ENCODE measurements at places on chromosomes 3 and 15.

GRCh38 chr3:152268555-152269055 is at the start of gene MBNL1:
MBNL1 (plus strand) TSS chr3:152268929; CDS start chr3:152300194, 31,265 bp downstream.
- peak; percentile 88 for DNase-seq

DNA sequence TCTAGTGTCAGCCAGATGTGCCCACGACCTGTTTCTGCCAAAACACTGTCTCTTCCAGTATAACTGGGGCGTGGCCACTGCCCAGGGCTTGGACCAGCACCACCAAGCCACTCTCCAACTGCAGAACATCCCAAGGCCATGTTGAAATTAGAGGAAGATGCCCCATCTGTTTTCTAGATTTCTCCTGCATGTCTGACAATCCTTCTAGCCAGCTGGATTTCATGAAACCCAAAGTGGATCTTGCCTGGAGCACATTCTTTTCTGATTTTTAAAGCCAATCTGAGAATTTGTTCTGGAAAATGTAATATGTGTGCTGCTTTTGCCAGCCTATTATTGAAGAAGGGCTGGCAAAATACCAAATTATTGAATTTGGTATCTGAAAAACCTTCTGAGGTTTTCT is 182.5 kb downstream of the SLCO3A1 start:
- no peak for DNase-seq

- peak; percentile 93 for DNase-seq
These were observed 130.0 kb upstream of the TJP1 start for GRCh38 chr15:29952225-29952624.

DNA sequence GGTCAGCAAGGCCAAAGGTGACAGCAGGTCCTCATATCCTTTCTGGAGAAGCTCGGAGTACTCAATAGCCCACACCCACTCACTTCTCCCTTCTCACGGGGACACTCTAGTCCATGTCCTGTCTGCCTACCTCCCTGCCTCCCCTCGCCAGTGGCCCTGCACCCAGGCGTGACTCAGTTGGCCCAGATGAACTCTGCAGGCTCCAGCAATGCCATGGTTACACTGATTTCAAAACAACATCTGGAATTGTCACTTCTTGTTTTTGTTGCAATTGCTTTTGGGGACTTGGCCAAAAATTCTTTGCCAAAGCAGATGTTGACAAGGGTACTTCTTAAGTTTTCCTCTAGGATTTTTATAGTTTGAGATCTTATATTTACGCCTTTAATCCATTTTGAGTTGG is 13.0 kb downstream of the IL16 start:
- no peak for DNase-seq

DNA sequence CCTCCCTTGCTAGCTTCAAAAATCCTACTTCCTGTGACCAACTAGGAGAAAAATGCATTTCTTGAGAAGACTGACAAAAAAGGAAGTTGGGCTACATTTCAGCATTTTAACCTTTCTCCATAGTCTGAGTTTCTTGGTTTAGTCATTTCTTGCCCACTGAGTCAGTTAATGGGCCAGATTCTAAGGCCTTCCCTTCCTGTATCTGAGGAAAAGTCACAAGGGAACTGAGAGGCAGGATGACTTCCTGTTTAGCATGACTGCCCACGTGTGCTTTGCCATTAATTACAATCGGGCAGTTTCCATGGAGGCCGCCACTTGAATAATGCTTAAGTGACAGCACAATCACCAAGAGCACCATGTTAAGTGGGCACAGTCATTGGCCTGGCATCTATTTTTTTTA is 794.4 kb upstream of the LMCD1 start:
- DNase-seq, result no peak

DNA sequence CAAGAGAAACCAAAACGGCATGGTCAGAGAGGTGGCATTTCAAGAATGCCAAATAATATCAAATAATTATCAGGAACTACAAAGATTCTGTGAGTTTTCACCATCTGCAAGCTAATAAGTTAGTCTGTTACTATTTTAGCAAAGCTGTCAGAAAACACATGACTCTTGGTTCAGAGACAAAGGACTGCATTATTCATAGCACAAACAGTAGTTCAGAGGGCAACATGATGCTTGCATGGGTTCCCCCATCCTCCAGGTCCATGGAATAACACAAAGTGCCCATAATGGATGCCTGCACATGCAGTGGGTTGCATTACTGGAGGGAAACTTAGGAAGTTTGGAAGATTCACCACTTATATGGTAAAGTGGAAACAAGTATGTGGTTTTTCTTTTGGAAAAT is 228.8 kb upstream of the ALCAM start:
- DNase-seq, result peak; percentile 42

DNA sequence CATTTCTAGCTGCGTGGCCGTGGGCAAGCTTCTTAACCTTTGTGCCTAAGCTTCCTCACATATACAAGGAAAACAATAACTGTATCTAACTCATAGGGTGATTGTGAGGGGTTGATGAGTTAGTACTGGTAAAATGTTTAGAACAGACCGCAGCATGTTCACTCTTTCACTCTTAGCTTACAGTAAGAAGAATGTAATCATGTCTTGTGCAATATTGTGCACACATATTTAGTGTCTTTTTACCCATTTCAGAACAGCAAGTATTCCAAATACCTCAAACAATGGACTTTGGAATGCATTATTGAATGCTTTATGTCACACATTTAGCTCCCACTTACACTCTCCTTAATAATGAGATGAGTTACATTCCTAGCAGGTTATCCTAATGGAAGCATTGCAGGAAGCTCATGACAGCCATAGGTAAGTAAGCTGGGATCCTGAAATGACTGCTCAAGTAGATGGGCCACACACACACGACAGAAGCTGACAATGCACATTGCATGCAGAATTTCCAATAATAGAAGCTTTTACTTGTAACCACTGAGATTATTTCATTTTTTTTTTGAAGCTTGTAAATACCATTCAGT is 468.9 kb upstream of the WNT5A start:
- no peak for DNase-seq

GRCh38 chr3:72675243-72675642 is 173.0 kb downstream of the SHQ1 start:
- no peak for DNase-seq

DNA sequence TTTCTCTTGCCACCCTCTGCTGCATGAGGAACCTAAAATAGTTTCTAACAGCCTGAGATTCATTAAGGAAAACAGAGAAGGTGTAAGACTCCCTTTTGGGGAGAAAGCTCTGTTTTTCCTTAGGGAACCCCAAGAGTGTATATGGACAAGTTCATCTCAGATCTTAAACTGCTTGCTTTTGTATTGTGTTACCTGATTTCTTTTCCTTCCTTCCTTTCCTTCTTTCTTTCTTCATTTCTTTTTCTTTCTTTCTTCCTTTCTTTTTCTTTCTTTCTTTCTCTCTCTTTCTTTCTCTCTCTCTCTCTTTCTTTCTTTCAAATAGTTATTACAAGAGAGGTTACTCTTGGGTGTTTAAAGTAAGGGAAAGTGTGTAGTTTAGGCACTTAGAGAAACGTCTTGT is 5.3 kb upstream of the POC1A start:
- no peak for DNase-seq

DNA sequence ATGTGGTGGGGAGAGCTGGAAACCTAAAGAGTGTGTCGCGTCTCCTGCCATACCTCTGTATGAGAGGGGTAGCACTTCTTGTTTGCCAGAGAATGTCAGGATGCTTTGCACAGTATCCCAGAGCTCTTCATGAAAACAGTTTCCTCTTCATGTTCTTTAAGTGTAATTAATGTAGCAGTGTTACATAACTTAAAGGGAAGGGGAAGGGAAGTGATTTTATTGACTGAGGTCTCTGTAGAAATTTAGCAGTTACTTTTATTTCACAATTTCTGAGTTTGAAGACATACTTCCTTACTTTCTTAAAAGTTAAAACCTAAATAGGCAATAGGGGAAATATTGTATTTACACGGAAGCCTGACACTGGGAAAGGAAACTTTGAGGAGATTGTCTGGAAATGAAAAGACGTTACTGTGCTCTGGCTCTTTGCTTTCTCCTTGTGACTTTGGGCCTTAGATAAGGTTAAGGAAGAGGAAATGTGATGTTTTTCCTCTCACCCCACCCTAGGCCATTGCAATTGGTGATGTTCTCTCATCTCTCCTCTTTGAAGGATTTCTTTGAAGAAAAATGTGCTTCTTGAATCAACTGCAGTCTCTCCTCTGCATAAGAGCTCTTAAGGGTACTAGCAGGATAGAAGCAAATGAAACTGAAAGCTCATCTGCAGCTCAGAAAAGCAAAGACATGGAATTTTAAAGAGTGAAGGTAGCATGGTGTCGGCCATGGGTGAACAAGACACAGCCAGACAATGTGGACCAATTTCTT is 6.0 kb downstream of the NXPE3 start:
- no peak for DNase-seq

- no peak for DNase-seq
These were observed 47.9 kb downstream of the ST3GAL6 start for GRCh38 chr3:98811048-98811447.

- no peak for DNase-seq
These were observed 35.4 kb downstream of the SLC28A2 start for GRCh38 chr15:45287390-45287956.

- DNase-seq, result no peak
These were observed 192.9 kb upstream of the EIF1B start for GRCh38 chr3:40116478-40117177.

DNA sequence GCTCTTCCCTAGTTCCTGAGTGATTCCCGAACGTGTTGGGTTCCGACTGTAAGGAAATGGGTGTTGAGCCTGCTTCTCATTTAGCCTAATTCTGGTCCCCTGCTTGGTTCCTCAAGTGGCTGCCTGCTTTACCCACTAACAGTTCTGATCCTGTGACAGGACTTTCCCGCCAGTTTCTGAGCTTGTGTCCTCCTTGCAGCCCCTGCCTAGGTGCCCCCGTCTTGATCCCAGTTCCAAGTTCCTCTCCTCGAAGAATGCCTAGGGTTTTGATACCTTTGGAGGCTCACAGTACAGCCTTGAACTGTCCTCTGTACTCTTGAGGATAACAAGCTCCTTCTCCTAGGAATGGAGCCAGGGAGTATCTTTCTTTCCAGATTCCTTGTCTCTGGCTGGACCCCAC is 12.0 kb upstream of the RASGRF1 start:
- no peak for DNase-seq

GRCh38 chr3:197289726-197290125 is 8.7 kb downstream of the DLG1 start:
- DNase-seq, result no peak

DNA sequence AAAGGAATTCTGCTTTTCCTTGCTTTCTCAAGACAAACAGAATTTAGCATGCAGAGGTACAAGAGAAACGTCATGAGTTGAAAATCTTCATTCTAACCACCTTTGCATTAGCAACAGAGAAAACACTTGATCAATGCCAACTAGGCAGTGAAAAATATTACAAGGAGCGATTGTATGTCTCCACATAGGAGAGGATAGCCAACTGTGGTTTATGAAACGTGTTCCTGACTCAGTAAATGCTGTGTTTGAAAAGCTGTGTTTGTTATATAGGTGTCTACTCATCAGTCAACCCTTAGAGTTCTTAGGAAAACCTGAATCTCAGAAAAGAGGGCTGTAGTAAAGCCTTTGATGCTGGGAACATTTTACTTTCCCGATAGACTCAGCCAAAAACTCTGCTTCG is 102.4 kb downstream of the FRMD4B start:
- no peak for DNase-seq

DNA sequence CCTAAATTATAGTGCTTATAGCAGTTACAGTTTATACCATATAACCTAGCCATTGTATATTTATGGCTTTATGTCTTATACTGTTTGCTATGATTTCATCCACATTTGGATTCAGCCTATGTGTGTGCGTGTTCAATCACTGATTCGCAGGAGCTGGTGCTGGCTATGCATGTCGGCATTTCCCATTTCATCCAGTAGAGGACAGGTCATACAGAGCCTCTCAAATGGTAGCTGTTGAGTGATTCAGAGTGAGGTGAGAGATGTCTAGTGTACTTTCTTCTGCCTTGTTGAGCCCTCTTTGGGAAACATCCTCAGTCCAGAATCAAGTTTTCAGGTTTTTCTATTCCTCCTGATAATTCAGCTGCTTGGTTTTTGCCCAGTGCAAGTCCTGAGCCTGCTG is 76.1 kb downstream of the FRMD4B start:
- no peak for DNase-seq

GRCh38 chr15:68334661-68335124 is 57.1 kb downstream of the FEM1B start:
- DNase-seq, result no peak

- no peak for DNase-seq
These were observed 24.4 kb downstream of the POLR2M start for GRCh38 chr15:57730876-57731275.

GRCh38 chr3:120567370-120568201 is 28.6 kb upstream of the NDUFB4 start:
- DNase-seq, result peak; percentile 66

- DNase-seq, result peak; percentile 55
These were observed 109.5 kb upstream of the KCNAB1 start for GRCh38 chr3:156010829-156011228.

DNA sequence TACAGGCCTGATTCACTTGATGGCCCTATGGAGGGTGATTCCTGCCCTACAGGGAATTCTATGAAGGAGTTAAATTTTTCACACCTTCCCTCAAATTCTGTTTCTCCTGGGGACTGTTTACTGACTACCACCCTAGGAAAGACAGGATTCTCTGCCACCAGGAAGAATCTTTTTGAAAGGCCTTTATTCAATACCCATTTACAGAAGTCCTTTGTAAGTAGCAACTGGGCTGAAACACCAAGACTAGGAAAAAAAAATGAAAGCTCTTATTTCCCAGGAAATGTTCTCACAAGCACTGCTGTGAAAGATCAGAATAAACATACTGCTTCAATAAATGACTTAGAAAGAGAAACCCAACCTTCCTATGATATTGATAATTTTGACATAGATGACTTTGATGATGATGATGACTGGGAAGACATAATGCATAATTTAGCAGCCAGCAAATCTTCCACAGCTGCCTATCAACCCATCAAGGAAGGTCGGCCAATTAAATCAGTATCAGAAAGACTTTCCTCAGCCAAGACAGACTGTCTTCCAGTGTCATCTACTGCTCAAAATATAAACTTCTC is 43.6 kb downstream of the BLM start:
- peak; percentile 75 for DNase-seq

- no peak for DNase-seq
These were observed 68.6 kb upstream of the TPRG1 start for GRCh38 chr3:189103208-189103607.

DNA sequence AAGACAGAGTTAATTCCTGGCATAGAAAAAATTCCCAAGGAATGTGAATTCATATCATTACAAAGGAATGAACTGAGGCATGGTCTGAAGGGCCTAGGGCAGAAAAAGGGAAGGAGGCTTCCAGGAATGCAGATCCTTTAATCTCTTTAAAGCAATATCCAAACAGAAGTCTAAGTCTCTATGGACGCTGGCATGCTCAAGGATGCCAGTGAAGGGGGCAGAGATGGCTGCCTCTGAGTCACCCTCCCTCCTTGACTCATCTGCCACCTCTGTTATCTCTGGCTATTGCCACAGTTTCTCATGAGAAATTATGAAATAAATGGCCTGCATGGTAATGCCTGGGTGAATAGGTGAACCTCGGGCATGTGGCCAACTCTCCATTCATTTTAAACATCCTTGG is 96.3 kb upstream of the BCL6 start:
- DNase-seq, result no peak

- no peak for DNase-seq
These were observed 12.4 kb downstream of the LINGO1 start for GRCh38 chr15:77620297-77620696.

- no peak for DNase-seq
These were observed 99.1 kb downstream of the CPN2 start for GRCh38 chr3:194251891-194252560.

- DNase-seq, result no peak
These were observed 206.8 kb upstream of the STRIT1 start for GRCh38 chr3:155500194-155500818.

GRCh38 chr15:42955518-42955917 is 34.9 kb upstream of the TTBK2 start:
- no peak for DNase-seq
